Lung microvascular endothelial cell (primary cell): ENCODE measurements at places on chromosomes 7 and 10.

DNA sequence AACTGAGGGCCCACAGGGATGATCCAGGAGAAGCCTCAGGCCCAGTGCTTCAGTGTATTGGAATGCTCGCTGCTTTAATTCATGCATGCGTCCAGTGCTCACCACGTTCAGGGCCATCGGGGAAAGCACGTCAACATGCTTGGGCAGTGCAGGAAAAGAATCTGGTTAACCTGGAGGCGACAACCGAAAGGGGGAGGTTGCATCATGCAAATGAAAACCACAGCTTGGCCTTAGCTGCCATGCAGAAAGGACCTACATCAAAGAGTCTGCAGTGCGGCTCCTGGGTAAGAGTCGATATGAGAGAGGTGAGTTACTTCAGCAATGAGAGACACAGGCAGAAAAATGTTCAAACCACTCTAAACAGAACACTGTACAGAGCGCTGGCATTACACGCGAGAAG, 440.1 kb downstream of the KCNMA1 start:
- no peak for DNase-seq

GRCh38 chr10:6753644-6754043, 173.6 kb upstream of the PRKCQ start:
- DNase-seq: no peak

- DNase-seq: no peak
Observed at GRCh38 chr7:97149843-97150242, 32.3 kb downstream of the SDHAF3 start.

DNA sequence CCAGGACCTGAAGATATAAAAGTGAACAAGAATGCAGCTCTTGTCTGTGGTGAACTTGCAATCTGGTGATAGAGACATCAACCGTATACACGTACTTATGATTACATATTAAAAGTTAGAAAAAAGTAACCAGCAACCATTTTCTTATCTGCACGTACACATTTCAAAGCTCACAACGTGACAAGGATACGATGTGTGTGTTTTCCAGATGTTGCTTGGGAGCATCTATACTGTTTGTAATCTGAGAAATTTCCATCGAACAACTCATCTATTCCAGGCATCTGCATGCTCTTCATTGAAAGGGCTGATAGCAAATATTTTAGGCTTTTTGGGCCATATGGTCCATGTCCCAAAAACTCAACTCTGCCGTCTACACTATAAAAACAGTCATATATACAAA, 23.3 kb downstream of the MALRD1 start:
- DNase-seq: no peak

GRCh38 chr7:2644562-2645273, 12.9 kb downstream of the TTYH3 start:
- peak; percentile 36 for DNase-seq

DNA sequence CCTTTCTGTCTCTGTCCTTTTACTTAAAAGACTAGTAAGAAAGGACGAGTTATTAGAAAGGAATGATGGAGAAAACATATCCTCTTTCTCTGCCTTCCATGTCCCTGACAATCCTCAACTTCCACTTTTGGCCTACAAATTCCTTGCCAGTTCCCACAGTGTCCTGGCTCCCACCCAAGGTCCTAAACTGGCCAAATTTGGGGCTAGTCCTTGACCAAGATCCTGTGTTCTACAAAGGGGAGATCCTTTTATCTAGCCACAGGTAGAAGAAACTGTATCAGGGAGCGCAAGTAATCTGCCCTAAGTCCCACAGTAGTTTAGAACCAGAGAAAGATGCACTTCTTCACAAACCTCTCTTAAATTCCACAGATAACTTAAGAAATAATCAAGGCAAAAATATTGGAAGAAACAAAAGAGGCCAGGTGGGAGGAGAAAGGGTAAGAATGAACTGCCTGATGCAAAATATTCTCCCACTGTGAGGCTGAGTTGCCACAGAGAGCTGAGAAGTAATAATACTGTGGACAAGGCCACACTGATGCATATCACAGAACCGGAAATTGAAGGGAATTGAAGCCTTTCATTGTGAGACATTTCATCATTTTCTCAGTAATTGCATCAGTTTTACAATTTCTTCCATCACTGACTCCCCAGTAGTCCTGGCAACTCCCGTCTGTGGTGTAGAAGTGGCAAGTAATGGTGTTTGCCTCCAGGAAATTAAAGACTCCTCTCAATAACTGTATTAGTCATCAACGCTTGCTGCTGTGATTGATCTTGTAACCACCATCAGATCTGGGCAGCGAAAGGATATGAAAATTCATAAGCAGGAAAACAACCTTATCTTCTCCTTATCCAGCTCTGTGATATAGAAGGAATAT, 47.2 kb downstream of the DNAJC12 start:
- DNase-seq: no peak

GRCh38 chr7:13953368-13953767, 36.1 kb downstream of the ETV1 start:
- no peak for DNase-seq

- DNase-seq: peak; percentile 63
Observed at GRCh38 chr7:116952635-116953371, 498 bp upstream of the ST7 start.

DNA sequence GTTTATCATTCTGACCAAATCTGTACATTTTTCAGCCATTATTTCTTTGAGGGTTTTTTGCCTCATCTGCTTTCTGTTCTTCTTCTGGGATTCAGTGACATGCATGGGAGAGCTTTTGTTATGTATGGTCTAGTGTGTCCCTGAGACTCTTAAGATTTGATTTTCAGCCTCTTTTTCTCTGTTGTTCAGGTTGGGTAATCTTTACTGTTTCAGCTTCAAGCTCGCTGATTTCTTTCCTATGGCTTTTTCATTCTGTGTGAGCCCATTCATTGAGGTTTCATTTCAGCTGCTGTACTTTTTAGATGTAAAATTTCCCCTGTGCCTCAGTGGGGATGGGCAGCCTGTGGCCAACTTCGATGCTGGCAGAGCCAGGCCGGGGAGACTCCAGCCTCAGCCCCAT, 38.1 kb downstream of the FOXK1 start:
- no peak for DNase-seq

DNA sequence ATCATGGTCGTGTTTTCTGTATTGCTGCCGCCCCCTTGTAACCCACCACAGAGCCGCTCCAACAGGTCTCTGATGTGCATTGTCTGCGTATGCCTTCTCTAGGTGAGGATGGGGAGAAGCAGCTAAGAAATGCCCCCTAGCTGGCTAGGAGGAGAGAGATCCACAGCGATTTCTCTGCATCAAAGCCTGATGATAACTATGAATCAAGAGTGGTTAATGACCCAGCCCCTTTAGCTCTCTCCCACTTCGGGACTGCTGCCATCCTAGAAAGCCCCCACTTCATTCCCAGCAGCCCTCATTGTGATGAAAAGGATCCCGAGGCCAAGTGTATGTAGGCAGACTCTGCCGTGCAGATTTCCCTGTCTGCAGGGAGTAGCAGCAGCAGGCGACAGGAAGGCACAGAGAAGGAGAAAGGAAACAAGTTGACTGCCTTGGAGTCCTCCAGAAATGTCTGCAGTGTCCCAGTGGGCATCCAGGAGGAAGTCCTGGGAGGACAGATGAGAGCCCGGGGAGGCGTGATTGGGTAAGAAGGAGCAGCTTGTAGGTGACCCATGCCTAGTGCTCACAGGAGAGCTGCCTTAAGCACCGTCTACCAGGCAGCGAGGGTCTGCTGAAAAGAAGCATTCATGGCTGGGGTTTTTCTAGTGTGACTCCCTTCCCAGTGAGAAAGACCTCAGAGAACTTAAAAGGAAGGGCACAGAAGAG, 2.9 kb downstream of the PLXNA4 start:
- DNase-seq: no peak

DNA sequence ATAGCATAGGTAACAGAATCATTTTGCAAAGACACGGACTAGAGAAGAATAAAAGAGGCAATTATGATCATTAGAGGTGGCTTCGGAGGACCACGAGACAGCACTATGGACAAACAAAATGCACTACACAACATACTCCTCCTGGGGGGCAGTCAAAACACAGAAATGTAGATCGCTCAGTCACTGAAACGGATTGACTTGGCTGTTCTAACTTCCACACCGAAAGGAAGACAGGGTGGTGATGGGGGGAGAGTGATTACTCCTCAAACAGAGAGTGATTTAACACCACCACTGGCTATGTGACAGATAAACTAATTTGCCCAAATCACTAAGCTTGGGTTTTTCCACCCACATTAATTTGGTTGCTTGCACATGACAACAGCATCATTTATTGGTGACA, 14.1 kb upstream of the PPA1 start:
- DNase-seq: no peak

- no peak for DNase-seq
Observed at GRCh38 chr10:48399551-48399950, 93.1 kb downstream of the MAPK8 start.

DNA sequence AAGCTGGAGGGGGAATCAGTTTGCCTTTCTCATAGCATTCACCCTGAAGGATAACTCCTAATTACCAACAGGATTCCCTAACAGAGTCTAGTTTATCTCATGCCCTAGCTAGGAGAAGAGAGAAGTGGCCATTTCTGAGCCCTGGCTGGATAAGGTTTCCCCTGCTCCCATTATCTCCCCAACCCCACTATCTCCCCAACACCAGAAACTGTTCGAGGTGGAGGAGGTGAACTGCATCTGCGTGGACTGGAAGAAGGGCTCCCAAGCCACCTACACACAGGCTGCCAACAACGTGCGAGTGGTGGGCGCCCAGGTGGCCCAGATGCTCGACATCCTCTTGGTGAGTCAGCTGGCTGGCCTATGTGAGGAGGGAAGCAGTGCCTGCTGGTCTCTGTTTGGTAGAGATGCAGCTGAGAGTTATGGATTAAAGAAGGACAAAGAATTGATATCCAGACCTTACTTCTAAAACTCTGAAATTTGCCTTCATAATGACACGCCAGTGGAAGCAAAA, 3.8 kb downstream of the PNLIPRP1 start:
- no peak for DNase-seq

DNA sequence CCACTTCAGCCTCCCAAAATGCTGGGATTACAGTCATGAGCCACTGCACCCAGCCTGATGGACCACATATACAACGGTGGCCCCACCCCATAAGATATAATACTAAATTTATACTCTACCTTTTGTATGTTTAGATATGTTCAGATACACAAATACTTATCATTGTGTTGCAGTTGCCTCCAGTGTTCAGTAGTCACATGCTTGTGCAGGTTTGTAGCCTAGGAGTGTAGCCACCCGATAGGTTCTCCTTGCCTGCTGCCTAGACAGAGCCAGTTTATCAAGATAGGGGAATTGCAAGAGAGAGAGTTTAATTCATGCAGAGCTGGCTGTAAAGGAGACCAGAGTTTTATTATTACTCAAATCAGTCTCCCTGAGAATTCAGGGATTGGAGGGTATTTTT, 9.6 kb downstream of the CCL24 start:
- DNase-seq: no peak

DNA sequence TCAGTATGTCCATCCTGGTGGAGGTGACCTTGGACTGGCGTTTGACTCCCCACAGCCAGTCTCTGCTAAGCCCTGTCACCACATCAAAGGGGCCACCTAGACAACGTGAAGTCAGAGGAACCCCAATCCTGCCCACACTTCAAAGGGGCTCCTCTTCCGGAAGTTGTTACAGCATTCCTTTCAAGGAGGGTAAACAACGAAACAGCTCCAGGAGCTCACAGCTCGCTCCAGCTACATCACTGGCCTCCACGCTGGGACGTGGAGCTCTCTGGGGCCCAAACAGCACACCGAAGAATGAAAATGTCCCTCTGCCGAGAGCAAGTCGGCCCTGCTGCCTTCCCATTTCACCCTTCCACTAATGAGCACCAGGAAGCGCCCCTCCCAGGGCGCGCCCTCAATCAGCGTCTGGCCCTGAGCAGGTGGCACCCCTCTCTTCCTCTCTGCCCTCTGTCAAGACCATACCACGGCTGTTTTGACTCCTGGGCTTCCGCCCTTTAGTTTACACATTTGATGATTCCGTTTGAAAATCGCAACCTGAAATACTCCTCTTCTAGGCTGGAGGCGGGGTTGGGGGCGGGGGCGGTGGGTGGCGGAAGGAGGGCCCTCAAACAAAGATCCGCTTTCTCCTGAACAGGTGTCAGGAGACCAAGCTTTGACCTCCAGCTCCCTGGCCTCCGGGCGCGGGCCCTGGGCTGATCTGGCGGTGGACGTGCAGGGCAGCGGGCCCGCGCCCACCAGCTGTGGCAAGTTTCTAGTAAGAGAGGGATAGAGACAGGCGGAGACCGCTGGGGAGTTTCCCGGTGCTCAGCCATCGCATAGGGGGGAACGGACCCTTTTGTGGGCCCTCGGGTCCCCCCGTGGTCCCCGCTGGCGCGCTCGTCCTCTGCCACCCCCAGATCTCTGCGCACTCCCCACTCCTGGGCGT, 53.1 kb upstream of the KDM7A start:
- no peak for DNase-seq

DNA sequence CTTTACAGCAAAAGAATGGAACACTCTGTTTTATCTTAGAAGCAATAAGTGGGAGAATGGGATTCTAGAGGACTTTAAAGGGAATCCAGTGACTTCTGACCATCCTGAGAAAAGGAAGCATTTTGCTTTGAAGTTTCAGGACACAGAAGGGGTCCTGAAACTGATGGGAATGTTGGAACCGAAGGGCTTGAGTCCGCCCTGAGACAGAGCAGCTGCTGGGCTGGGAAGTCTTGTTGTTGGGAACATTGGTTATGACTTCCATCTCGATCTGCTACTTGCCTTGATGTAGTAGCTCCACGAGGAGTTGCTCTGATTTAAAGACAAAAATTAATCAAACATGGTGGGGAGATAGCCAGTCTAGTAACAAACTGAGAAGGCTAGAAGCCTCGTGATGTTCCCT, 177.6 kb downstream of the JCAD start:
- no peak for DNase-seq

DNA sequence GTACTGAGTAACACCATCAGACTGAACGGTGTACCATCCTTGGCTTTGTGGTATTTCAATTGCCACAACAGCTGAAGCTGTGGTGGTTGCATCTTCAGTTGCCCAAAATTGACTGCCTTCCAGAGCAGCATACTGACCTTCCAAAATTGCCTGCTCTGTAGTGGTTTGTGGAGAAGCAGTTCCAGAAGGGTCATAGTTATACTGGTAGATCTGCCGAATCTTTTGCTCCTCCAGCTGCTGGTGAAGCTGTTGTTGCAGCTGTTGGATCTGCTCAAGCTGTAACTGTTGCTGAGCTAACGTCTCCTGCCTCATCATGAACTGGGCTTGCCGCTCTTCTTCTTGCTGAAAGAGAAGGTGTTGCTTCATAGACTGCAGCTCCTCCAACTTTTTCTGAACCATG, 212.2 kb downstream of the PCLO start:
- DNase-seq: no peak
